Activated CD4-positive, alpha-beta T cell treated with anti-CD3 and anti-CD28 coated beads, Interleukin-2, amount 10 ng/mL, durations not matched to agents 7 days and 5 days (primary cell): ENCODE measurements at places on chromosomes 7 and 10.

- DNase-seq: no peak
Measured at GRCh38 chr10:103800089-103800488, 55.3 kb downstream of the SH3PXD2A start.

- DNase-seq: no peak
Measured at GRCh38 chr7:29765490-29765889, 40.8 kb upstream of the WIPF3 start.

GRCh38 chr10:116557305-116557880 is 11.7 kb downstream of the PNLIP start:
- DNase-seq: no peak

- DNase-seq: no peak
Measured at GRCh38 chr7:5380350-5381070, 43.1 kb downstream of the TNRC18 start.

GRCh38 chr7:67309764-67310549 is 313.3 kb downstream of the TYW1 start:
- no peak for DNase-seq

- no peak for DNase-seq
Measured at GRCh38 chr7:43680736-43681135, 48.6 kb downstream of the COA1 start.

GRCh38 chr10:92787557-92788152 is 60.7 kb upstream of the EXOC6 start:
- DNase-seq: no peak
